Large intestine (tissue), 12 donors: ENCODE measurements at places on chromosomes 1 and 21.
A peak's percentile ranks its signal among the peaks of the same experiment; 100 is the strongest.

GRCh38 chr1:208085655-208086515 is 158.3 kb downstream of the PLXNA2 start:
- DNase-seq = no peak

GRCh38 chr1:89151047-89151446 is 24.8 kb downstream of the GBP7 start:
- no peak for DNase-seq

DNA sequence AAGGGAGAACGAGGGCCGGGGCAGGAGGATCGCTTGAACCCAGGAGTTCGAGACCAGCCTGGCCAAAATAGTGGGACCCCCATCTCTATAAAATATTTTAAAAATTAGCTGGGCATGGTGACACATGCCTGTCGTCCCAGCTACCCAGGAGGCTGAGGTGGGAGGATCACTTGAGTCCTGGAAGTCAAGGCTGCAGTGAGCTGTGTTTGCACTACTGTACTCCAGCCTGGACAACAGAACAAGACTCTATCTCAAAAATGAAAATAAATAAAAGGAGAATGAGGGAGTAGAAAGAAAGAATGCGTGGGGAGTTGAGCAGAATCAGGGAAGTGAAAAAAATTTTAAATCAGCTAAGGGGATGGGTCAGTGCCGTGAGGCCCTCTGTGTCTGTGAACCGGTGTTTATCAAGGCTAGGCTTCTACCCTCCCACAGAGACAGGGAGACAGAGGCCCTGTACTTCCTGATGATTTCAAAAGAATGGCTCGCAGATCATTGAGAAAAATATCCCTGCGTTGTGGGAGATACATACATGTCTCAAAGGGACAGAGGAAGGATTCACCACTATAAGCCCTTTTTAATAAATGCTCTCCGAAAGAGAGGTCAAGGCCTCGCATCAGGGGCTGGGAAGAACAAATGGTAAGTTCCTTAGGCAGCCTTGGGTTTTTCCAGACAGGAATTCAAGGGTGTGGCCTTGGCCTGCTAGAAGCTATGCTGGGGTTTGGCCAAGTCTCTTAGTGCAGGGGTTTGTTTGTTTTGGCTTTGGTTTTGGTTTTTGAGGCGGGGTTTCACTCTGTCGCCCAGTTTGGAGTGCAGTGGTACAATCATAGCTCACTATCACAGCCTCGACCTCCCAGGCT is 20.7 kb downstream of the IL10RB start:
- DNase-seq = no peak

- DNase-seq = no peak
Measured at GRCh38 chr21:38989379-38989744, 183.6 kb downstream of the ETS2 start.

- DNase-seq = no peak
Measured at GRCh38 chr1:107000902-107001301, 55.6 kb upstream of the PRMT6 start.

GRCh38 chr21:46325073-46325912 is 1.3 kb downstream of the PCNT start:
- DNase-seq = peak; percentile 40

DNA sequence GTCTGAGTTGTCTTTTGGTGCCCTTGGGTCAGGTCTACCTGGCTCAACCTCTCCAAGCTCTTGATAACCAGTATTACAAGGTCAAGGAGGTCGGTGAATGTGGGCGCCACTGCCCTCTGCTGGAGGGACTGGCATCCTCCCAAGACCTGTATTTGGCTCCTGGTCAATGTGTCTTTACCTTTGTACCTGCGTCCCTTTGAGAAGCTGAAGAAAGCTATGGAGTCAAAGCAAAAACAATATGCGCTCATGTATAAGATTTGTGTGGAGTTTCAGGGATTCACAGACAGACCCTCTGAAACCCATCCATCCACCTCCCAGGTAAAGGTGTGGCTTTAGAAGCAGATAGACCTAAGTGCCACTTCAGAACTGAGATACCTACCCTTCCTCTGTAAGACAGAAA is 61.8 kb upstream of the NBL1 start:
- DNase-seq = peak; percentile 69

GRCh38 chr1:48558366-48558765 is 86.4 kb upstream of the SPATA6 start:
- DNase-seq = no peak

DNA sequence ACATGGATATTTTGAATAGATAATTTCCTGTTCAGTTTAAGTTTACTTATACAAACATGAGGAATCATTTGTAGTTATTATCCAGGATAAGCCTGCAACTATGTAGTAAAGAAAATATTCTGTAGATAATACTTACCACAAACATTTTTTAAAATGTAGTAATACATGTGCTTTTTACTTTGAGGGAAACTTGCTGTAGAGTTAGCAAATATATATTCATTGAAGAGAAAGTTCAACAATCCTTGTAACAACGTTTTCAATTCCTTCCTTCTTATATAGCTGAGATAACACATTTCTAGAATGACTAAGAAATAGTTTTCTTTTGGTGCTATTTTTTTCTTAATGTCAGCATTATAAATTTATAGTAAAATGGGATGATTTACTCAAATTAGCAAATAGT is 664.6 kb upstream of the ADAMTS5 start:
- DNase-seq = no peak

- no peak for DNase-seq
Measured at GRCh38 chr21:18744840-18745239, 341.3 kb upstream of the TMPRSS15 start.

DNA sequence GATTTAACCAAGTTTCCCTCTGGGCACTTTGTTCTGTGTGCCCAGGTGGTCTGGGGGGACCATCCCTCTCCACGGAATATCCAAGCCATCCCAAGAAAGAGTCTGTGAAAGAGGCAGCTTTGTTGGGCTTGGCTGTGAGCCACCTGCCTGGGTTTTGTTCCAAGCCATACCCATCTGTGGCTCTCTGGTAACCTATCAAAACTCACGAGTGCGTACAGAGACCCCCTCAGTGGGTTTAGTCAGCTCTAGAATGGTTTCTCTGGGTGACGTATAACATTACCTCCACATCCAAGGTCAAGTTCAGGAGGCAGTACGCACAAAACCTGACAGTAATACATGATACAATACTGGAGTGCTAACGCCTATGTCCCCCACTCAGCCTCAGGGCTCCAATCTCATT is 54.2 kb downstream of the DNTTIP2 start:
- no peak for DNase-seq

GRCh38 chr1:87600854-87601253 is 272.2 kb downstream of the LMO4 start:
- DNase-seq = no peak

- no peak for DNase-seq
Measured at GRCh38 chr1:62882201-62883104, 98.5 kb downstream of the ATG4C start.

GRCh38 chr1:160565564-160565963 is 13.7 kb downstream of the CD84 start:
- DNase-seq = no peak

DNA sequence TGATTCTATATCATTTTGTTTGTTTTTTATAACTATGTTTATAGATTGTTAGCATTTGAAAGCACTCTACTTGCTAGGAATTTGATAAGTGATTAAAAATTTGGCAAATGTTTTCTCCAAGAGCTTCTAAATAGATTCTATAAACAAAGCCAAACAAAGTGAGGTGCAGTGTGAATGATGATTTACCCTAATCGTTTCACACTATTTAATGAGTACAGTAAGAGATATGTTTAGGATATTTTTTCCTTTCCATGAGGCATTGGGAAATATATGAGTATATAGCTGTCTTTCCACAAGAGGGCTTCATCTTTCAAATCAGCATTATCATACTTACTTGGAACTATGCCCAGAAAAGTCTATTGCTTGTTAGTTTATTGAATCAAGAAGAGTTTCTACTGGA is 277.0 kb upstream of the BRINP3 start:
- peak; percentile 10 for DNase-seq

- peak; percentile 60 for DNase-seq
Measured at GRCh38 chr1:234961456-234962339, 166.9 kb downstream of the TOMM20 start.

- DNase-seq = no peak
Measured at GRCh38 chr1:115757856-115758255, 10.7 kb downstream of the CASQ2 start.

DNA sequence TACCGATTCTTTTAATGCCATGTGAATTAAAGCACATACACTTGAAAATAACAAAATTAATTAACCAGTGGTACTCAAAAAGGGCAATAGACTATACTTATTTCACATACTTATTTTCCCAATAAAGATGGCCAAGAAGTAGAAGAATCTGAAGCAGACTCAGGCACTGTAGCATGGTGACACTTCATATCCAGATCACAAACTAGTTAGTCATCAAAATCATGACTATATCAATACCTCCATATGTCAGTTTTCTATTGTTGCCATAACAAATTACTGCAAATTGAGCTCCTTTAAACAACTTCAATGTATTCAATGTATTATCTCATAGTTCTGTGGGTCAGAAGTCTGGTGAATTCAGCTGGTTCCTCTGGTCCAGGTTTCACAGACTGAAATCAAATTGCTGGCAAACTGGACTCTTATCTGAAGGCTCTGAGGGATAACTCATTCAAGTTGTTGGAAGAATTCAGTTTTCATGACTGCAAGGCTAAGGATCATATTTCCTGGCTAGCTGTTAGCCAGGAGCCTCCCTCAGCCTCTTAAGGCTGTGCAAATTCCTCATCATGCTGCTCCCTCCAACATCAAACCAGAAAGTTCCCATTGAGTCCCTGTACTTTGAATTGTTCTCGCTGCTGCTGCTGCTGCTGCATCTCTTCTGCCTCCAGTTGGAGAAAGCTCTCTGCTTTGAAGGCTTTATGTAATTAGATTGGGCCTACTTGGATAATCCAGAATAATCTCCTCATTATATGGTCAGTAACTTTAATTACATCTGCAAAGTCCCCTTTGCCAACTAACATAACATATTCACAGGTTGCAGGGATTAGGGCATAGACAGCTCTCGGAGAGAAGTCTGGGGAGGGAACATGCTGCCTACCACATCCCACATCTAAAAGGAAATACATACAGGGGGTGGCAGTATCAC is 91.5 kb downstream of the MRPL39 start:
- no peak for DNase-seq

DNA sequence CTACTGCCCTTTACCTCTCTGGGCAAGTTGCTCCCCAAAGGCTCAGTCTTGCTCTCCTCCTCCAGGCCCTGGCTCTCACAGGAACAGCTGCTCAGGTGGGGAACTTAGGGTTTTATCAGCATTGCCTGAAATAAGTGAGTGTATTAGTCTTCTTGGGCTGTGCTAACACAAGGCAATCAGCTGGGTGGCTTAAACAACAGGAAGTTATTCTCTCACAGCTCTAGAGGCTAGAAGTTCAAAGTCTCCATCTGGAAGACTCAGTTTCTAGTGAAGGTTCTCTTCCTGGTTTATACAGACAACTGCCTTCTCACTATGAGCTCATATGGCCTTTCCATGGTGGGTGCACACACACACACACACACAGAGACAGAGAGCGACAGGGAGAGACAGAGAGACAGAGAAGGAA is 2.8 kb upstream of the CD1C start:
- DNase-seq = no peak

GRCh38 chr1:235035928-235036327 is 92.7 kb downstream of the TOMM20 start:
- DNase-seq = no peak

GRCh38 chr1:230215529-230215928 is 148.5 kb downstream of the GALNT2 start:
- DNase-seq = peak; percentile 32

- DNase-seq = peak; percentile 54
Measured at GRCh38 chr1:112532064-112532463, 23.3 kb downstream of the WNT2B start.

DNA sequence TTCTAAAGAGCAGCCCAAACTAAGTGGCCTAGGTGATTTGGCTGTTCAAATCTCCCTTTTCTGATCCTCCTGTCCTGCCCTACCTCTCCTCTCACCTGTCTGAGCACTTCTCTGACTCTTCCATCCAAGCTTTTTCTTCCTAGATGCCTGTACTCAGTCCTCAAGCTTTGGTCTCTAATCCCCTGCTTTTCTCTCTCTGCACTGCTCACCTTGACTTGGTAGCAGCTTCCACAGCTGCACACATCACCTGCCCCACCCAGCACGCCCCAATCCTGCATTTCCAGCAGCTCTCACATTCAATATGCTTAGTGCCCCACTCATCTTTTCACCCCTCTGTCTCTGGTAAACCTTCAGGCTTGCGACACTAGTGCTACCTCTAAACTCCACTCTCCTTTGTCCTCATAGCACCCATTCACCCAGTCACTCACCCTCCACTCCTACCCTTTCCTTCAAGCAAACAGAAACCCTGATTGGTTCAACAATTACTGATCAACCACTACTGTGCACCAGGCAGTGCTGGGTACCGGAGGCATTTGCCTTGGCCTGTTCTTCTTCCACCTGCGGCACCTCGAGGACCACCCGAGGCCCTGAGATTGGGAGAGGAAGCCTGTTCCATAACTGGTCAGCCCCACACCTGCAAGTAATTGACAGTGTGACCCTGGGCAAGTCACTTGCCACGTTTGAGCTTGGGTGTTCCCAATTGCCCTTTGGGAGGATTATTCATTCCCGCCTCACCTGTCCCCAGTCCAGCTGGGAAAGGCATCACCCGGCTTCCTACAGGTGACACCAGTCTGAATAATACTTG is 136.1 kb upstream of the EDN2 start:
- no peak for DNase-seq

DNA sequence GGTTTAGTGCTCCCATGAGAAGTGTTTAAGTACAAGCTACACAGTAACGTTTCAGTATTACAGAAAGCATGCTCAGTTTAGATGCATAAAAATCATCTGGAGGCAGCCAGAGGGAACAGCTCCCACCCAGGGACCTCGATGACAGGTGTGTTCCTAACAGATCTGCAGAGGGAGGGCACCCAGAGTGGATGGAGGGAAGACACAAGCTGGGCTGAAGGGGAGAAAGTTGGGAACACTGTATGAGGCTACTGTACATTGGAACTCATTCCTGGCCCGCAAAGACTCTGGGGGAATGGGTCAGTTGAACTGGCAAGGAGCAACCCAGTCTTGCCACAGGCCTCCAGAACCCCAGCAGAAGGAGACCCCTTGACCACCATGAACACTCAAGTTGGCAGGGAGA is 52.4 kb downstream of the ZP4 start:
- no peak for DNase-seq

- DNase-seq = no peak
Measured at GRCh38 chr1:173164686-173165085, 42.4 kb downstream of the TNFSF4 start.

- DNase-seq = no peak
Measured at GRCh38 chr1:193539731-193540459, 353.5 kb upstream of the B3GALT2 start.

GRCh38 chr1:22710701-22711049 is at the start of gene EPHB2:
Gene EPHB2, plus strand, starts transcription at chr1:22710839. Its CDS starts 144 bp downstream, at chr1:22710983.
- DNase-seq = peak; percentile 59

DNA sequence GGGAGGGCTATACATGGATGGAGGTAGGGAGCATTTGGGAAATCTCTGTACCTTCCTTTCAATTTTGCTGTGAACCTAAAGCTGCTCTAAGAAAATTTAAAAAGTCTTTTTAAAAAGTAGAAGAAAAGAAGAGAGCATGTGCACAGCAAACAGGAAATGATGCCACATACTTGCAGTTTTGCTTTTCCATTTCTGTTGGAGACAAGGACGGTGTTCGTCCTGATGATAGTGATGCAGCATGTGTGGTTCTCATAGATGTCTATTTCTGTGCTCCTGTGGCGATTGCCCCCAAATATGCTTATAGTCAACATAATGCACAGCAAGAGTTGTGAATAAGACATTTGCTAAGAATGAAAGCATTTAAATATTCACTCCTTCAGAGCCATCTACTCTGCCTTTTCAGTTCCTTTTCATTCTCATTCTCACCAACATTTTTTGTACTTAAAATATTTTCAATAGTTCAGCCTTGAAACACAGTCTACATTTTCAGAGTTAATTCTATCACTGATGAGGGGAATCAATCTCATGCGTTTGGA is 66.6 kb downstream of the LRRC8C start:
- DNase-seq = no peak
